Memory B cell (primary cell): ENCODE measurements at places on chromosomes 1 and 21.

DNA sequence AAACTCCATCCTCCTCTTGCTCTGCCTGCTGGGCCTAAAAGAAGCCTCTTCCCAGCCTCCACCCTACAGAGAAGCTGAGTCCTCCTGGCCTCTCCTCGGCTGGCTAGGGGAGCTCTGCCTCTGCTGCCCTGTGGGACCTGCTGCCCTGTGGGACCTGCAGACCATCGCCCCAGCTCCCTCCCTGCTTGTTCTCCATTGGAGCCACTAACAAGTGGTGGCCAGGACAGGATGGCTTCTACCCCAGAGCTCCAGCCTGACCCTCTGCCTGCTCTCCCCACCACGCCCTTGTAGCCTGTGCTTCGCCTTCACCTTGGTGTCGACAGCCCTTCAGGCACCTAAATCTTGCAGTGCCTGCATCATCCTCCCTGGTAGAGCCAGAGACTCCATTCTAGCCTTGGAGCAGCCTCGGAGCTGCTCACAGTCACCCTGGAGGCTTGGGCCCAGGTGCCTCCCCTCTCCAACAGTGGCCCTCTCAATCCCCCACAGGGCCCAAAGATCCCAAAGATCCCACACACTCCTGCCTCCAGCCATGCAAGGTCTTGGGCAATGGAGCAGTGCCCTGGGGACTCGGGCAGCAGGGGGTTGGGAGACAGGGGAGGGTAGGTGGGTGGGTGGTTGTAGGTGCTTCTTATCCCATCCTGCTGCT, 3.0 kb downstream of the EPS8L3 start:
- no peak for DNase-seq

DNA sequence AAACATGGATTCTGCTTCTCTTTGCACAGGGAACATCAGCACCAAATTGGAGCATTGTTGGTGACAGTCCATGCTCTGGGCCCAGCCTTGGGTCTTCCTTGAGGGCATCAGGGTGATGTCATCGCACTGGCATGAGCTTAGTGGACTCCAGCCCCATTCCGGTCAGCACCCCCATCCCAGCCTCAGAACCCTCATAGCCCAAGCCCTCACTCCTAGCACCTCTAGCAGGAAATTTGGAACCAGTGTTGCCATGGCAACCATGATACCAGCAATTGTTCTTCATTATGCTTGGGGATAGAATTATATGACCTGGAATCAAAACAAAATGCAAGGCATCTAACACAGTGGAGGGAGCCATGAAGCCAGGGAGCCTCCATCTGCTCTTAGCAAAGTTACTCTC, 83.1 kb downstream of the VWA5B1 start:
- DNase-seq = no peak

DNA sequence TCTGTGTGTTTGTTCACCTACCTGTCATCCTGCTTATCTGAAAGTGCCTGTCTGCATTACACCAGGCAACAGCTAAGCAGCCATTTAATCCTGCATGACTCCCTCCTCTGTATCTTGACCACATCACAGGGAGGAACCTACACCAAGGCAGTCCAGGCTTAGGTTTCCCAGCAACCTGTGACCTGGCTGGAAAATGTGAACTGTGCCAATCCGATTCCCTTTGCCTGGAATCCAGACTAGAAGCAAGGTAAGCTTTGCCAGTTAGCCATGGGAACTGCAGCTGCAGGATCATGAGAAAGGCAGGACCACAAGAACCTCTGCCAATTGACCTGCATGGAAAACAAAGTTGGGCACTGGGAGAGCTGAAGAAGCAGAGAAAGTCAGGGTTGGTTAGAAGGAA, 6.3 kb upstream of the ATP1B1 start:
- no peak for DNase-seq

DNA sequence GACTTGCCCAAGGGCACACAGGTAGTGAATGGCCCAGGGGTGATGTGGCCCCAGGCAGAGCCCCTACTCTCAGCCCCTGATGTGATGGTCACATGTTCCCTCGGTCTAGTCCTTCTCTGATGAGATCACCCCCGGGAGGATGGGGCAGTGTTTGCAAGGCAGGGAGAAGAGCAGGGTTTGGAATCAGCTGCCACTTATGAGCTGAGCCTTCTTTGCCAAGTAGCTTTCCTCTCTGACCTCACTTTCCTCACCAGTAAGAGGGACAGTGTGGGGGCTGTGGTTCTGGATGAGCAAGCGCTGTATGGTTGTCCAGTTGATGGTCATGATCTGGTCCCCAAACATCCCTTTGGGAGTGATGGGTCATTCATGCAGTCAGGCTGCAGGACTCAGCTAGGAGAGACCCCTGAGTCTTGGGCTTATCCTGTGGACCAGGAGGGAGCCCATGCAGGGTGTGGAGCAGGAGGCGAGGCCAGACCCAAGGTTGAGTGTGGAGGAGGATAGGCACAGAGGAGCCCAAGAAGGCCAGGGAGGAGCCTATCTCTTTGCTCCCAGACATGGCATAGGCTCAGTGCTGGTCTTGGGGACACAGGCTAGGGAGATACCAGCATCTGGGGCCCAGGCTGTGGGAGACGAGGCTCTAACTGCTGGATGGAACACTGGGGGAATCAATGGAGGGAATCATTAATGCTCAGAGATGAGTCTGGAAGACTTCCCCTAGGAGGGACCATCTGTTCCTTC, 15.9 kb upstream of the PEAR1 start:
- no peak for DNase-seq

DNA sequence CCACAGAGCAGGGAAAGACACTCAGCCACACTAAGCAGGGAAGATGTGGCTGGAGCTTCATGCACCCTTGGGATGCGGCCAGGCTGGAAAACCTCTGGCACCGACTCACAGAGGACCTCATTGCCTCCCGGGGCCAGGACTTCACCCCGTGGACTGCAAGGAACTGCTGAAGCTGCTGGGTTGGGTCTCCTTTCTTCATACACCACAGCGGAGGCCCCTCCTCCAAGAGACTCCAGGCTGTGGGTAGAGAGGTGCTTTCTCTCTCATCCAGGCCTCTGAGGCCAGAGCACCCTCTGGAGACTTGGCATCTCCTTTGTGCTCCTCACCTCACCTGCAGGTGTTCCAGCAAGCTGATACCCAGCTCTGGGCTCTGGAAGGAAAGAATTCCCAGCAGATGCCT, 76.0 kb upstream of the EDN2 start:
- DNase-seq = no peak

GRCh38 chr1:244064621-244065020, 13.5 kb downstream of the ZBTB18 start:
- no peak for DNase-seq

DNA sequence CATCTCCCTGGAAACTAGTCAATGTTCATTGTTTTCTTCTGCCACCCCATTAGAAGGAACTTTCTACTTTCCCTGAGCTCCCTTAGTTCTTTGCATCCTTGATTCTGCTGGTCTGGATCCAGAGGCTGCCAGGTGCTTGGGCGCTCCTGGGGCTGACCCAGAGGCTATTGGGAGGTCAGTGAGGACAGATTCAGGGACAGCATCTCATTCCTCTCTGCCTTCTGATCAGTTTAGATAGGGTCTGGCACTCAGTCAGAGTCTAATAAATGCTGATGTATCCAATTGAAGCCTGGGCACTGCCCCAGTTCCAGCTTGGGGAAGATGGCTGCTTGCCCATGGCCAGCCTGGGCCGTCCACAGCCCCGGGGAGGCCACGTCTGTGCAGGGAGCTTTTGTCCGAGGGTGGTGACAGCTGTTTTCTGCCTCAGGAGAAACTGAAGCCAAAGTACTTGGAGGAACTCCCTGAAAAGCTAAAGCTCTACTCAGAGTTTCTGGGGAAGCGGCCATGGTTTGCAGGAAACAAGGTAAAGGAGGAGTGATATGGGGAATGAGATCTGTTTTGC, 2.3 kb downstream of the GSTM1 start:
- no peak for DNase-seq

DNA sequence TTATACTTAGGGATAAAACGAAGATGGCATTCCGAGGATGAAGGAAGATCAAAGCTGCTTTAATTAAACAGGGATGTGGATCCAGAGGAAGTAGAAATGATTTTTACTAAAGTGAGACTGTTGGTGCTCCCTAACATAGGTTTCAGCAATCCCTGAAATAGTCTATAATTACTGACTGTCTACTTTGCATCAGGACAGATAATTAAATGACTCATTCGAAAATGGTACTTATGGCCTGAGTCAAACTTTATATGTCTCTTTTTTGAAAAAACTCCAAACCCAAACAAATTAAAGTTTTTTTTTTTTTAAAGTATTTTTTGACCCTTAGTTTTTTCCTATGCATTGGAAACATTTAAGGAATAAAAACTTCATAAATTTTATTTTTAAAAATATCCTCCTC, 90.3 kb downstream of the LYST start:
- DNase-seq = no peak

- no peak for DNase-seq
Measured at GRCh38 chr1:224358237-224358636, 1.6 kb downstream of the CNIH4 start.

DNA sequence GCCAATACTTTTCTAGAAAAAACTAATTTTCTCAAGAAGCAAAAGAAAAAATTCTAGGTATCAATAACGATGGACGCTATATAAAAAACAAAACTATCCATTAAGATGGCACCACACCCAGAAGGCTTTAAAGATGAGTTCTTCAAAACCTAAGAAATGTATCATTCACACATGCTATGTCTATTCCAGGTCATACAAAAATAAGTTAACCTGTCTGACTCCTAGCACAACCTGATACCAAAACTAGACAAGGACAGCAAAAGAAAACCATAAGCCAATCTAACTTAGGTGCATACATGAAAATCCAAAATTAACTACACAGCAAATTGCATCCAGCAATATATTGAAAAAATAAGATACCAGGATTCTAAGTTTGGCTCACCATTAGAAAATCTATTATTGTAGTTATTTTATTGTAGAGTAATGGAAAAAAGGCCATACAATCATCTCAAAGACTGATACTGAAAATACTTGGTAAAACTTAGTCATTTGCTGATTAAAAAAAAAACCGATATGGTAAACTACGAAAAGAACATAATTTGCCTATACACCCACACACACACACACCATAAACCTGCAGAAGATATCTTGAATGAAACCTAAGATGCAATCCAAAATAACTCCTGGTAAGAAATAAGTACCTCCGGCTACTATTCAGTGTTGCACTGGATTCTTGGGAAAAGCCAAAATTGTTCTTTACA, 55.0 kb downstream of the TRAF5 start:
- DNase-seq = no peak

- no peak for DNase-seq
Measured at GRCh38 chr1:151867765-151868411, 14.4 kb upstream of the THEM5 start.

DNA sequence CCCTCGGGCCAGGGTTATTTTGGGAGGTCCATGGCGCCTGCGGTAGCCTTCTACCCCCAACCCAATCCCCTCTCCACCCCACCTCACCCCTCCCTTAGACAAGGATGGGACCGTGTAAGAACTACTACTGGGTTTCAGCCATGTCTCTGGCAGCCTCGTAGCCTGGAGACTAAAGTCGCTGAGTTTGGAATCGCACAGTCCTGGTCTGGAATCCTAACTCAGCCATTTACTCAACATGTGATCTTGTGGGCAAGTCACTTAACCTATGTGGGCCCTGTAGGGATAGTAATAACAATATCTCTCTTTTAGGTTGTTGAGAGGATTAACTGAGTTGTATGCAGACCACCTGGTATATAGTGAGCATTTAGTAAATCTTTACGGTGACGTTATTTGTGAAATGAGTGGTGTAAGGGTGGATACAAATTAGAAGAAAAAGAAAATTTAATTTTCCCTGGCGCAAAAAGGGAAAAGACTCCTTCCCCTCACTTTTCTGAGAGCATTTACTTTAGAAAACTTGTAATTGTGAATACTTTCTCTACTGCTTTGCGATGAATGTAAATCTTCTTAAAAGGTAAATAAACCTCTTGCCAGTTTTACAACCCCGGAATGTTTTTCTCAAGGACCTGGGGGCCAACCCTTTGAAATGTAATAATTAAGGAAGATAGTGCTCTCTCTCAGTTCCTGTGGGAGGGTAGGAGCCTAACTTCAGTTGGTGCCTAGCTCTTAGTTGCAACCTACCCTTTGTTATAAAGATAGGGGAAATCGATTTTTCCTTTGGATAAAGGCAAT, 615 bp upstream of the MRPS15 start:
- no peak for DNase-seq

GRCh38 chr1:160438317-160438918, 38.1 kb downstream of the VANGL2 start:
- DNase-seq = no peak

GRCh38 chr1:210407207-210407886, 78.6 kb downstream of the HHAT start:
- peak; percentile 73 for DNase-seq
